ENCODE measurements at places on chromosomes 2 and 18.

- DNase-seq: no peak
Observed at GRCh38 chr18:62183578-62184195, 3.2 kb downstream of the PIGN start.

GRCh38 chr2:98333922-98334321, 12.3 kb upstream of the CNGA3 start:
- no peak for DNase-seq

- no peak for DNase-seq
Observed at GRCh38 chr2:58535182-58535581, 294.1 kb upstream of the FANCL start.

GRCh38 chr18:44944461-44944860, 263.8 kb downstream of the SETBP1 start:
- no peak for DNase-seq

DNA sequence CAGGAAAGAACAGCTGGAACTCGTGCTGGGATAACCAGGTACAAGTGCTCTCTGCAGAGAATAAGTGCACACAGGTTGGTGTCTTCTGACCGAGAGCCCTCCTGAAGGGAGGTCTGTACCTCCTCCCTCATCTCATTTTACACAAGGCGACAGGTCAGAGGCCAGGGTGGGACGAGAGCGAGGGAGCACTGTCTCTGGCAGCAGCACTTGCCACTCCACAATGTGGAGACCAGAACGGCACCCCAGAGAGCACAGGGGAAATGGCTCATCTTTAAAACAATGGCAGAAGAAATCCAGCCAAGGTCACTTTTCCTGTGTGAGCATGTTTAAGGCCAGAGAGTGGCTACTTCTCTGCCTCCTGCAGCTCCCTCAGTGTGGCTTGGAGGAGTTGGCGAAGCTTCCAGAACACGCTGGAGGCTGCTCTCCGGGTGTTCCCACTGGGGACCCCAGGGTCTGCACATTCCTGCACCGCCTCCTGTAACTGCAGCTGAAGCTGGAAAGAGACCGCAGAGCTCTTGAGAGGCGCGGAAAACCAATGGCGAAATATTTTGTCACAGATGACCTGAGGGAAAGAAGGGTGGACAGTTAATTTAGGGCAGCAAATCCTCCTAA, 20.8 kb downstream of the DIPK1C start:
- no peak for DNase-seq

GRCh38 chr2:163987175-163987940, 251.6 kb upstream of the FIGN start:
- no peak for DNase-seq

DNA sequence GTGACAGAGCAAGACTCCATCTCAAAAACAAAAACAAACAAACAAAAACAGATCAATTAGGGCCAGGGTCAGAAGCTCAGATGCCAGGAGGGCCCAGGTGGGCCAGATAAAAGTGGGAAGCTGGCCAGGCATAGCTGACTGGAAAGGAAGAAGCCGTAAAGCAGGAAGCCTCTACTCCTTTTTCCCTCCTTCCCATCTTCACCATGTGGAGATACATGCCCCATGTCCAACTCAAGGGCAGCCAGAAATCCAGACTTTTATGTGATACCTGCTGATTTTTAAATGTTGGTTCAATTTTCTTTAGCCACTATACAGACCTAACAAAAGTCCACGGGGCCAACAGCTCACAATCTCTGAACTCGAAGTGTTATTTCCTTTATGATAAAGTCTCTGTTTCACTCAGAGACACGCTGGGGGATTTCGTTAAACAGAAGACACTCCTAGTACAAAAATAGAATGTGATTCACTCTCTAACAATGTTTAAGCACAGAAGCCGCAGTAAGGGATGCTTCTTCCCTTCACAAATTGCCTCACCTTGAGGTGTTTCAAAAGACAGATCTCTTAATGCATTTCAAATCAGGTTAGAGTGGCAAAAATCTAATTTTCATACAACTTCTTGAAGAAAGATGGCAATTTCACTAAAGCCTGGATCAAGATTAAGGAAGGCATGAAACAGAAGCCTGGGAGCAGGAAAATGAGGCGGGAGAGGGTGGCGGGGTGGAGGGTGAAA, 14.0 kb downstream of the TMEM247 start:
- no peak for DNase-seq

GRCh38 chr2:48006094-48006493, 99.8 kb upstream of the FBXO11 start:
- DNase-seq: no peak

GRCh38 chr18:499776-500631, 497 bp downstream of the COLEC12 start:
- DNase-seq: no peak

DNA sequence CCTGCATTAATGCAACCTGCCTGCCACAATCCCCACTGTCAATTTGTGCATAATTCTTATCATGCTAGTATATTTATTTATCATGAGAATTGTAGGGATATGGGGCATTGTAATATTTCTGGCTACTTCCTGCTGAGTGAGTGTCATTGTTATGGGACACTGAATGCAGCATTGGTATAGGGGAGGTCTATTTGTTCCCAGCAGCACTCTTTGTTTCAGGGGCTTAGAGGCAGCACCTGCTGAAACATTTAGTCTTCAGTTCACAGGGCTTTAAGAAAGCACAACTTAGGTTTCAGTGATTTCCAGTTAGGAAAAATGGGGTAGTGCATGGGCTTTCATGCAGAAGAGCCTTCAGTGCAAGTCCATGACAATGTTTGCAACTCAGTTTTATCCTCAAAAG, 23.6 kb downstream of the SULT1C3 start:
- DNase-seq: no peak

Data from amygdala (tissue), 56 donors.